Fibroblast of skin of scalp (primary cell): ENCODE measurements at places on chromosomes 13 and 19.

- no peak for DNase-seq
Measured at GRCh38 chr13:98134901-98135300, 8.0 kb upstream of the FARP1 start.

GRCh38 chr19:47073574-47073973 lies 25.1 kb upstream of the TMEM160 start:
- no peak for DNase-seq

GRCh38 chr19:3575949-3576673 lies 3.4 kb downstream of the HMG20B start:
- no peak for DNase-seq

DNA sequence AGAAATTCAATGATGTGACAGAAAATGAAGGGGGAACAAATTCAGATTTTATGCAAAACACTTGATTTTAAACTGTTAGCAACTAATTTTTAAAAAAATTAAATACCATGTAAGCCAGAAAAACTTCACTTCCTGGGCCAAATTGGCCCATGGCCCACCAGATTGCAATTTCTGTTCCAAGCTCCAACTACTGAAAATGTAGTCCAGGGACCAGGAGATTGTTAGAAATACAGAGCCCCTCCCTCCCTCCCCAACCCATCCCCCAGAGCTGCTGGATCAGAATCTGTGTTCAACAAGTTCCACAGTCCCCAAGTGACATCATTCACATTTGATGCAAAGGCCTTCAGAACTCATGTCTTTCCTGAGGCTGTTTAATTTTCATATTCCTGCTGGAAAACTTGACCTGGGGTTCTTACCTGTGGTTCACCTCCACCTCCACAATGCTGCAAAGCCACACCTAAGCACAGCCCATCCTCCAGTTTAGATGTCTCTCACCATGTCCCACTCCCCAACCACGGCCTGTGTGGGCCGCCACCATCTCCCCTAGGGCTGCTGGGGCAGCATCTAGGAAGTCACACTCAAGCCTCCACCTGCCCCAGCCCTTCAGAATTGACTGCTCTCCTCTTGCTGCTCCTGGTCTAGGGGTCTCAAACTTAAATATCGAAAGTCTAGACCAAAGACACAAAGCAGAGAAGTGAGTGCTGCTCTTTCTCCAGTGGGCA lies 482.0 kb downstream of the UQCRFS1 start:
- DNase-seq = no peak

GRCh38 chr13:92463134-92463533 lies 763.5 kb upstream of the GPC6 start:
- DNase-seq = no peak

DNA sequence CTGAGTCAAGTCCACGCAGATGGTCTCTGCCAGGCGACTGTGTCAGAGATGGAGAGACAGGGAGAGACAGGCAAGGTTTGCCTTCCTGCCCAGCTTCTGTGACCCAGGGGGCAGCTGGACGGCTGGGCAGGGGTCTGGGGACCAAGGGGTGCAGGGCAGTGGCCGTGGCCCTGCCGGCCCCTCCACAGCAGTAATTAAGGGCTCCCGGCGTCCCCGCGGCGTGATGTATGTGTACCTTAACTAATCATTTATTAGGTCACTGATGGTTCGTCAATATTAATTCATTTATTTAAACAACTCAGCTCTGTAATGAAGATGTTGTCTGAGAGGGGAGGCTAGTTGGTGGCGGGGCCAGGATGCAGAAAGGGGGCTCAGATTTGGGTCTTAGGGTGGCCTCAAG lies 28.6 kb upstream of the TCF3 start:
- DNase-seq = no peak

GRCh38 chr19:34263745-34264237 lies 9.4 kb downstream of the GARRE1 start:
- no peak for DNase-seq

DNA sequence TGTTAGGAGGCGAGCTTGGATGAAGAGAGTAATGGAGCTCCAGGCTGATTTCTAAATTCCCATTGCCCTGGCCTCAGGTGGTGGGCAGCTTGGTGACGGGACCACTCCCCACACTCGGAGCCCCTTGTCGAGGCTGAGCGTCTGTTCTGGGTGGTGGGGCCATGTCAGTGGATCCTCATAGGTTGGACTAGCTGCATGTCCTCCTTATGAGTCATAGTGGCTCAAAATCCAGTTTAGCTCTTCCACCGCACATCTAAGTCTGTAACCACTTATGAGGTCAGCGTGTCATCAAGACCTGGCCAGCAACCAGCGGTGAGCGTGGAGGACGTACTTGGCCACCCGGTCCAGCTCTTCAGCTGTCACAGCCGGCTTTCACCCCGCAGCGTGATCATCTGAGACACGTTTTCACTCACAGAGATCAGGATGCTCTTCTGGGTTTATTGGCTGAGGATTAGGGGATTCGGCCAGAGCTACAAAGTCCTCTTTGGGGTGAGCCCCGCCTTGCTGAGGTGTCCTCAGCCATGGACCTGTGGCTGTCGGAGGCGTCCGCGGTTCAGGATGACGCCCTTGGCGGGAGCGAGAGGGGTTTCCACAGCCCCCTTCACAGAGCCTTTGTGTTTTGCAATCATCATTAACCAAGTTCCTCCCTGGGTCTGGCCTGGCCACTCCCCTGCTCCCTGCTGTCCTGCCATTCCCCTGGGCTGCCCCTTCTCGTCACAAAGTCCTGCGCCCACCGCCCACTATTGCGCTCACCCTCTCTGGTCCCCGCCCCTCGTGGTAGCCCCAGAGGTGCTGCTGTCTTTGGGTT lies 41.9 kb downstream of the ADPRHL1 start:
- peak; percentile 93 for DNase-seq

DNA sequence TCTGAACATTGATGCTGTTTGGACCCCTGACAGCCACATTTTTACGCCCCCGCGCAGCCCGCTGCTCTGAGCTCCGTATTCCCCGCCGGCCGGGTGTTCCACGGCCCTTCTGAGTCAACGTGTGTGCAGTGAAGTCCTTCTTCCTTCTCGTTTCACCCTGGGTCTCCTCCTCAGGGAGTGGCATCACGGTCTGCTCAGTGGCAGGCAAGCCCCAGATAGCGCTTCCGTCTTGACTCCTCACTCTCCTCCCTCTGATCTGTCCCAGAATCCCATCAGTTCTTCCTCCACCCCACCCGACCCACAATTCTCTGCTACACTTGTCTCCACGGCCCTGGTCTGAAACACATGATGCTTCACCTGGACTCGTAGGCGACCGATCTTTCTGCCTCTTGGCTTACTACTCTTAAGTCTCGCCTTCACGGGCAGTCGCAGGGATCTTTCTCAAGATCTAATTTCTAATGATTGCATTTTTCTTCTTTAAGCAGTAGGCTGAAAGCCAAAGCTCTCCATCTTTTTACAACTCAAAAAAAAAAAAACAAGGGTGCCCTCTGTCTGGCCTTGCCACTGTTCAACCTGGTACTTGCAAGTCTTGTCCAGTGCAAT lies 33.9 kb downstream of the CCNE1 start:
- DNase-seq = peak; percentile 4

DNA sequence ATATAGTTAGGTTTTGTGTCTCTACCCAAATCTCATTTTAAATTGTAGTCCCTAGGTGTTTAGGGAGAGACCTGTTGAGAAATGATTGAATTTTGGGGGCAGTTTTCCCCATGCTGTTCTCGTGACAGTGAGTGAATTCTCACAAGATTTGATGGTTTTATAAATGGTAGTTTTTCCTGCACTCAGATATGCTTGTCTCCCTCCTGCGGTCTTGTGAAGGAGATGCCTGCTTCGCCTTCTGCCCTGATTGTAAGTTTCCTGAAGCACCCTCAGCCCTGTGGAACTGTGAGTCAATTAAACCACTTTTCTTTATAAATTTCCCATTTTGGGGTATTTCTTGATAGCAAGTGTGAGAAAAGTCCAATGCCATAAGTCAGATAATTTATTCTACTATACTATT lies 1977.5 kb upstream of the PCDH20 start:
- no peak for DNase-seq

- DNase-seq = no peak
Measured at GRCh38 chr13:91196958-91197357, 150.5 kb upstream of the MIR17HG start.

DNA sequence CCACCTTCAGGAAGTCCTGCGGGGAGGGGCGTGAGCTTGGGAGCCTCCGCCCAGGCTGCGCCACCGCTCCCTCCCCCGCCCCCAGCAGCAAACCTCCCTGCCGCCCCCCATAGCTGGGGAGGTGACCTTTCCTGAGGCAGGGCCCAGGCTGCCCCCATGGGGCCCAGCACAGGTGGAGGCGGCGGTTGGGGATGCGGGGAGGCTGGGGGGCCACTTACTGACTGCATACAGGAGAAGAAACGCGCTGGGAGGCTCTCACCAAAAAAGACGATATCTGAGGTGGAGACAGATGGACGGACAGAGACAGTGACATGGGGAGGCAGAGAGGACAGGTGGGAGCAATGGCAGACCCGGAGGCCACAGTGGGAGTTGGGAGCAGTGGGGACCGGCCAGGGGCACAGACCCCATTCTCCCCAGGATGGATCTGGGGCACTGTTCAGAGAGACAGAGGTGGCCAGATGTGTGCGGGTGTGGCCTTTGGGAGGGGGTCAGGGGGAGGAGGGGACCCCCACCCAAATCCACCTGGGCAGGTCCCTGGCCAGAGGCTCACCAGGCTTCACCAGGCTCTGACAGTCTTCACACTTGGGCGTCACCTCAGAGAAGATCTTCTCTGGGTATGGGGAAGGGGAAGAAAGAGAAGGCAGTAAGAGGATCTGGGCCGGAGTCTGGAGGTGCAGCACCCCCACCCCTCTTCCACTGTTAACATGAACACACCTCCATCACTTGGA lies 3.0 kb upstream of the RINL start:
- DNase-seq = no peak

DNA sequence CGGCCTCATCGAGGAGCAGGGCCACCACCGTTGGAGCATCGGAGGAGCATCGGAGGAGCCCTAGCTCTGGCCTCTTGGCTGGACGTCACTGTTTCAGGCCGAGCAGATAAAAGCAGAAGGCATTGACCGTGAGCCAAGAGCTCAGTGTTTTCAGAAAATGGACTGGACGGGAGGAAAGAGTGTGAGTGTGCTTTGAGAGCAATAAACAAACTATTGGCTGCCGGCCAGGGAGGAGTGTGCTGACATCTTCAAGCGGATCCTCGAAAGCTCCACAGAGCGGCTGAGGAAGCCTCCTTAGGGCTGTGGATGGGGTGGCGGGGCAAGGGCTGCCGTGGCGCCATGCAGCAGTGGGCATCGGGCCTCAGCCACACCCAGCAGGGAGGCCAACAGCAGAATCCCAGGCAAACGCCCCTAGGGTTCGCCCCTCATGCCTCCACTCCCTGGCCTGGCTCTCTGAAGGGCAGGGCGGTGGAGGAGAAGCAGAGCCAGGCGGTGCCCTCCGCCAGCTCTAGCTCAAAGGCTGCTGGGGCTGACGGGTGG lies 41.8 kb downstream of the IRS2 start:
- no peak for DNase-seq
